Stimulated activated CD8-positive, alpha-beta memory T cell treated with anti-CD3 and anti-CD28 coated beads, Interleukin-12 subunit alpha, Interleukin-12 subunit beta, amount 100 ng/mL, for 4 hours (primary cell): ENCODE measurements at places on chromosomes 5 and 9.

- no peak for DNase-seq
These were observed 406.9 kb upstream of the NMUR2 start for GRCh38 chr5:152811988-152812387.

GRCh38 chr5:154324033-154324432 is 121.8 kb upstream of the SAP30L start:
- no peak for DNase-seq

DNA sequence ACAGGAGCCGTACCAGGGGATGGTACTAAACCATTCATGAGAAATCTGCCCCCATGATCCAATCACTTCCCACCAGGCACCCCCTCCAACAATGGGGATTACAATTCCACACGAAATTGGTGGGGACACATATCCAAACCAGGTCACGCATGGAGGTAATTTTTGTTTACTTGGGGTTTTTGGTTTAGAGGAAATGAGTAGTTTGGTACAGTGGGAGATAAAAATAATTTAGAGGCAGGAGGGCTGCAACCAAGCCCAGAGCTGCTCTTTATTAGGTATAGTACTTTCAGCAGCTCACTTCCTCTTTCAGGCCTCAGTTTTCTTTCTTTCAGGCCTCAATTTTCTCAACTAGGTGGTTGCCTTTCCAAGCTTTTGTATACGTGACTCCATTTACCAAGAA is 23.2 kb downstream of the PRUNE2 start:
- no peak for DNase-seq

DNA sequence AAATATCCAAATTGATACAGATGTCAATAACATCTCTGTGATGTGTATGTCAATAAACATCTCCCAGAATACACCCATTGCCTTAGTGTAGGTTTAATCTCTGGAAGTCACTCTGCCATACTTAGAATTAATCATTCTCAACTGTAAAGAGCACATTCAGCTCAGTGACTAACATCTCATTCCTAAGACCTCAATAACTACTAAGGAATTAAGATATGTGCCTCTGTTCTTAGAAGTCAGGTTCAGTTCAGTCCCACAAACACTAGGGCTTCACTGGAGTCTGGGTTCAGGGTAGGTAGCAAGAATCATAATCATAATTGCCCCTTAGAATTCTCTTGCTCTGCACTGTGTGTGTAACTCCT is 31.7 kb downstream of the UGCG start:
- DNase-seq, result no peak

- no peak for DNase-seq
These were observed 196.7 kb upstream of the HAPLN1 start for GRCh38 chr5:83917261-83917908.

DNA sequence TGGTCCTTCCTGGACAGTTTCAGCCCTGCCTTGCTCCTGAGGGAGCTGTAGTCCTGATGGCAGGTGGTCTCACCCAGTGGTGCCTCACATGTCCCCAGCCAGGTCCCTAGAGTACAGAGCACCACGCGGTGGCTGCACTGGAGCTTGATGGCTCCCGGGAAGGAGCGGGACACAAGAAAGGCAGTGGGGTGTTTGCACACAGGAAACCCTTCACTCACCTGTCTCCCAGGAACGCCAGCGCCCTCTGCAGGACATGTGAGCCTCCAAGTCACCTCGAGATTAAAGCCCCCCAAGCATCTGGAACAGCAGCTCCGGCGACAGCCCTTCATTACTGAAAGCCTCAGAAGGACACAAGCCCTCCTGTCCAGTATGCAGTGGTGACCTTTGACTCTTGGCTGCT is 19.9 kb upstream of the TMEM250 start:
- DNase-seq, result no peak

DNA sequence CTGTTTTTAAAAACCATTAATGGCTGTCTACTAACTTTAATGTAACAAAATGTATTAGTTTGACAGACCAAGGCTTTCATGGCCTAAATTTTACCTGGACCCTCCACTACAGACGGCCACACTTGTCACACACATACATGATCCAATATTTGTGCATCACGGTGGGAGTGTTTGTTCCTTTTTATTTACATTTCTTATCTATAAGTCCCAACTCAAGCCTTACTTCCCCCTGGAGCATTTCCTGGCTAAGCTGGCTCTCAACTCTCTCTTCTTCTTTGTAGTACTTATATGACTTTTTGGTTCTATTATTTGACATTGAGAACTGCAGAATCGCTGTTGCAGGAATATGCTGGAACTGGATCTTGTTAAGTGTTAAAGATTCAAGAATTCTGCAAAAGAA is 534.4 kb downstream of the RAB3C start:
- no peak for DNase-seq

GRCh38 chr5:93606382-93606752 is 23.3 kb downstream of the NR2F1 start:
- DNase-seq, result no peak

- no peak for DNase-seq
These were observed 75.9 kb downstream of the NFIB start for GRCh38 chr9:14238079-14238478.

DNA sequence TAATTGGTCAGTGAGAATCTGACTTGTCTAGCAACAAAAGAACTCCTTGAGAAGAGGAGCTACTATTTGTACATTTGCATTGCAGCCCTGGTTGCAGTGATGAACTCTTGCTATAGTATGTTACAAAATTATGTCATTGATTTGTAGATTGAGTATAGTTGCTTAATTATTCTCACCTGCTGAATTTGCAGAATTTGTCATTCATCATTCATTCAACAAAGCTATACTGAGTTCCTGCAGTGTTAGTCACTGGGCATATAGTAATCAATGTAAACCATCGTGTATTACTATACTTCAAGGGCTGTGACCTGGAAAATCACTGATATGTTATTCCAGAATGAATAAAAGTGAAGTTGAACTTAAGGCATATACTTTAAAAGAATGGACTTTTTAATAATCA is 50.1 kb downstream of the SLC1A3 start:
- DNase-seq, result no peak

GRCh38 chr5:152439791-152440190 is 34.7 kb upstream of the NMUR2 start:
- DNase-seq, result no peak

DNA sequence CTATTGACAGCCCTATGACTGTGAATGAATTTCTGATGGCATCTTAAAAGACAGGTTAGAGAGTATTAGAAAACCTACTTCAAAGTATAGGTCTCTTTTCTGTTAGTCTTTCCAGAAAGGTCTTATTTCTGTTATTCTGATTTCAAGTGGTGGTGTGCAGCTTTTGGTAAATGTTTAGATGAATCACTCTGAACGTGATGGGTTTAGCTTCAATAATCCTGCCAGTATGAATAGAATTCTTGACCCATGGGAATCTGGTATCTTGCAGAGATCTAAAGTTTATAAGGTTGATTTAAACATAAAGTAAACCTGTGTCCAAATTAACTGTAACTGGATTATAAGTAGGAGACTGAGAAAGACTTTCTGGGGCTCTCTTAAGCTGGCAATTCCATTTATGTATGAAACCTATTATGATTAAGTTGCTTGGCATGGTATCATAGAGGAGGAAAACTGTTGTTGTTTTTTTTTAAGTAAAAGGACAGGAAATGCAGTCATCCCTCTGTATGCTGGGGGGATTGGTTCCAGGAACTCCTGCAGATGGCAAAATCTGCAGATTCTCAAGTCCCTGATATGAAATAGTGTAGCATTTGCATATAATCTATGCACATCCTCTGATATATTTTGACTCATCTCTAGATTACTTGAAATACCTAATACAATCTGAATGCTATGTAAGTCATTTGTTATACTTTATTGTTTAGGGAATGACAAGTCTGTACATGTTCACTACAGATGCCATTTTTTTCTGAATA is 77.0 kb upstream of the ADAMTS19 start:
- DNase-seq, result no peak

- no peak for DNase-seq
These were observed 87.3 kb downstream of the CFAP90 start for GRCh38 chr5:7763621-7764072.

DNA sequence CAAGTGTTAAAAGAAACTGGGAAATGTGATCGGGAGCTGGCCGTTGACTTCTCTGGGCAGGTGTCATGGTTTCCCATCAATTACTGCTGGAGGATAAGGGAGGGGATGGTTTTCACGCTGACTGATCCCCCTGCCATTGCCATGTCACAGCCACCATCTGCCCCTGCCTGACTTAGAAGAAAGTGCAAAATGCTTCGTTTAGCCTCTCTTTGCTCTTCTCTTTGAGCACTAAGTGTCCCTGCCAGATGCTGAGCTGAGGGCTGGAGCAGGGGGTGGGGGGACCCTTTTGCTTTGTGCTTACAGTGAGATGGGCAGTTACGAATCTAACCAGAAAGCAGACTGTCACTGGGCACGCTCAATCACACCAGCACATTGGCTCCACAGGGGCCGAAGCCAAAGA is 138.4 kb upstream of the ALDH1B1 start:
- no peak for DNase-seq

DNA sequence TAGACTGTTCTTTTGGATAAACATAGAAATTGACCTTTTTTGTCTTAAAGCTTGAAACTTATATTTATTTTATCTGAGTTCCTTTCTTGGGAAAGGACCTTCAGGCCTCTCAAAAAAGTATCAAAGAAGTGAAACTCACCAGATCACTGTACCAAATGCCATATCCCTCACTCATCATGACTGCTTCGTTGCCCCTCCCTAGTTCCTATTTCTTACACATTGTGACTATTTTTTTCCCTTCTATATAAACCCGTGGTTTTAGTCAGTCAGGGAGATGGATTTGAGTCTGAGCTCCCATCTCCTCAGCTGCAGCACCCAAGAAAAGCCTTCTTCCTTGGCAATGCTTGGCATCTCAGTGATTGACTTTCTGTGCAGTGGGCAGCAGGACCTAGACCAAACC is 129.4 kb downstream of the LPAR1 start:
- no peak for DNase-seq

GRCh38 chr5:32734827-32735378 is 23.8 kb downstream of the NPR3 start:
- DNase-seq, result no peak

DNA sequence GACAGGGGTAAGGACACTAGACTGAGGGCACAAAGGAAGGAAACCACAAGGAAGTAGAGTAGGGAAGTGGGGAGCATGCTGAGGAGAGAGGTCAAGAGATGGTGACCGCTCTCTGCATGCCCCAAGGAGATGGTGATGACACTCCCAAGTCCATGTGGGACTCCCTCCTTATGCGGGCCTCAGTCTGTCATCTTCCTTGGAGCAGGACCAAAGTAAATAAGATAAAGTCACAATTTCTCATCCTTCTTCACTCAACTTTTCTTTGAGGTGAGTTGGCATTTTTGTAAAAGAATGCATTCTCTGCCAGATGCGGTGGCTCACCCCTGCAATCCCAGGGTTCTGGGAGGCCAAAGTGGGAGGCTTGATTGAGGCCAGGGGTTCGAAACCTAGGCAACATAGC is 256.7 kb downstream of the DOCK8 start:
- no peak for DNase-seq

DNA sequence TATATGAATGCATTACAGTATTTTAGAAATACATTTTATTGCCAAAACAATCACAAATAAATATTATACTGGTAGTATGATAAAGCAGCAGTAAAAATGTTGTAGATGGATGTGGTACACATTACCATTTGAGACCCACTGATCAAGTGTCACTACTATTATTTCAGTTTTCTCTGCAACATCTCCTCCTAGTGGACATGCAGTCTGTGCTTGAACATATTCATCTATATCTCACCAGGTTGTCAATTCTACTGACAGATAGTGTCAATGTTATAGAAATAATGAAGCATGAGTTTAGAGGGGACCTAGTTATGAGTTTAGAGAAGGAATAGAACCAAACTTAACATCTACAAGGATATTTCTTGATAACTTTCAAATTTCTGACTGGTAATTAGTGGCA is 39.2 kb upstream of the ELOVL7 start:
- no peak for DNase-seq

GRCh38 chr9:133844398-133844784 is 106.2 kb upstream of the SARDH start:
- DNase-seq, result no peak
